AG10803 (cell line): ENCODE measurements at places on chromosomes 2 and 18.

DNA sequence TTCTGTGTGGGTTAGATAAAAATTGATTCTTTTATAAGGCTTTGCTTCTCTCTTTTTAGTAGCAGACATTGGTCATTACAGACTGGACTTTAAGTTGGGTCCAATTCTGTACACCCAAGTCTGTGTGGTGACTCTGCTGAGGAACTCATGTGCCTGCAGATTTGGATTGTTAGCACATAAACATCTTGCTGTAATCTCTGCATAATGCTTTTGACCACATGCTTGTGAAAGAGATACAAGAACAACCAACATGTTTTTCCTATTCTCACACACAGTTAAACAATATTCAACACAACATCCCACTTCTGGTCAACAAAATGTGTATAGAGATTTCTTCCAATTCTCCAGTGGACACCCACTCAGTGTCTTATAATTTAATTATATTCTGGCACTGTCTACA is 270.1 kb downstream of the RDH14 start:
- peak; percentile 38 for DNase-seq

- DNase-seq: peak; percentile 60
Measured at GRCh38 chr18:55320424-55321264, 267.3 kb downstream of the TCF4 start.

GRCh38 chr2:233597522-233597921 is 19.9 kb upstream of the UGT1A8 start:
- no peak for DNase-seq

DNA sequence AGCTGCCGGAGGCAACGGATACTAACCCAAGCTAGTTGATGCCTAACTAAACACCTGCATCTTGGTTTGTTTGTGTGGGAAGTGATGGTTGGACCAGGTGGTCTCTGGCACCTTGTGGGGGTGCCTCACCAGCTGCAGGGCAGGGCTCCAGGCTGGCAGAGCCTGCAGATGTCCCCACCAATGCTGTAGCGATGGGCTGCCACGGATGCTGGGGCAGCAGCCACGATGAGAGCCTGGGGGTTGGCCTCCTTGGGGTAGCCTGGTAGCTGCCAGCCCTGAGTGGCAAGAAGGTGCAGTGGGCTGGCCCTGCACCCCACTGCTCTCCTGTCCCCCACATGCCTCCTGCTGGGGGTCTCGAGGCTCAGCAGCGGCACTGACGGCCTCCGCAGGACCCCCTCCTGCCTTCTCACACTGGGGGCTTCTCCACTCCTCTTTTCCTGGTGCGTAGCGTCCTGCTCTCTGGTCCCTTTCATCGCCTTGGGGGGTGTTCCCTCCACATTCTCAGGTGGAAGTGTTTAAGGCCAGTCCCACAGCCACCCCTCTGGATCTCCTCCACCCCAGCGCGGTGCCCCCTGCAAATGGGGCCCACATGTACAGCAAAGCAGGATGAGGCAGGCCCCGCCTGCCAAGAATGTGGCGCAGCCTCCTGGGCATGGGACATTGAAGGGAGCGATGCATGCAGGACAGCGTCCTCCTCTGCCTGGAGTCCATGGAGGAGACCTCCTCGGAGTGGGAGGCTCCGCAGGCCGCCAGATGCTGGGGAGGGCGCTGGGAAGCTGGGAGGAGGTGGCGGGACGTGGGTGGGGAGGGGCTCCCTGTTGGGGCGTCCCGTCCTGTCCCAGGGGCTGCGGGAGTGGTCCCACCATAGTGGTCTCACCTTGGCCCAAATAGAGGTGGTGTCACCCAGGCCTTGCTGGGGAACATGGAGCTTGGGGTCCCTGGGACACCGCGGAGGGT is 173.1 kb downstream of the ASB1 start:
- DNase-seq: no peak

- no peak for DNase-seq
Measured at GRCh38 chr18:681985-682384, 24.5 kb downstream of the TYMS start.

DNA sequence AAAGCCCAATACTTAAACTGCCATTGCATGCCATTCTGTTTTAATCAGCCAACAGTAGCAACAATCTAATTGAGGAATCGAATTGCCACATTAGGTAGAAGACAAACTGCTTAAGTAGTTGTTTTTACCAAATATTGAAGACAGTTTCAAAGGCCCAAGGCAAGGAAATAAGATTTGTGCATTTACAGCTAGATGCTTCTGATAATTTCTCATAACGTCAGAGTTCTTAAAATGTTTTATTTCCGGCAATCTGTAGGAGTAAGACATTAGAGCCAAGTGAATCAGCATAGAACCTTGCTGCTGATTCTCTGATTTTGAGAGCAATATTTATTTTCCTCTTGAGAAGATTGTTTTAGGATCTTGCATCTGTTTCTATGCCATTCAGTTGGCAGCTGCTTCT is 174.3 kb downstream of the RBM43 start:
- no peak for DNase-seq

DNA sequence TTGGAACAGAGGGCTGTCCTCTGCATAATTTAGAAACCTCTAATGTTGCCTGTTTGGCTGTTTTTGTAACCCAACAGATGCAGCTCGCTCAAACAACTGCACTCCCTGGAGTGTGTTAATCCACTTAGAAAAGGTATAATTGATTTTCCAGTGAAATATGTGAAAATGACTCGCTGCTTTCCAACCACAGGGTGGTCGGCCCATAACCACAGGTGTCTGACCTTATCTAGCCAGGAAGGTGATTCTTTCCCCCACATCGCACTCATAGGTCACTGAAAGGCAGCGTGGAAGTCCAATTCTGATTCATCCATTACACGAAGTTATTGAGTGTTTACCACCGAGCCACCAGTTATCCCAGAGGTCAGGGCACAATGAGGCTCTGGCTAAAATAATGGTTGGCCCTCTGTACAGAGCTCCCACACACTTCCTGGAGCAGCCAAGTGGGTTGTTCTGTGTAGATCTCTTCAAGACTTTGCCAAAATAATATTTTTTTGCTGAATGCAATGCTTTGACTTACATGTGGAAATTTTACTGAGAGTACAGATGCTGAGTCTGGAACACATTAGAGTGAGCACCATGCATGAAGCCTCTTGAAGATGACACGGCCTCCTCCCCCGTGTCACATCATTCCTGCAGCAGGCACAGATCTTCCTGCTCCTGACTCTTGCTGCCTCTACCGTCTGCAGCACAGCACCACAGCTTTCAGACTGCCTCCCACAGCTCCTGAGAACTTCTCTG is 396.2 kb downstream of the ZNF516 start:
- DNase-seq: no peak

DNA sequence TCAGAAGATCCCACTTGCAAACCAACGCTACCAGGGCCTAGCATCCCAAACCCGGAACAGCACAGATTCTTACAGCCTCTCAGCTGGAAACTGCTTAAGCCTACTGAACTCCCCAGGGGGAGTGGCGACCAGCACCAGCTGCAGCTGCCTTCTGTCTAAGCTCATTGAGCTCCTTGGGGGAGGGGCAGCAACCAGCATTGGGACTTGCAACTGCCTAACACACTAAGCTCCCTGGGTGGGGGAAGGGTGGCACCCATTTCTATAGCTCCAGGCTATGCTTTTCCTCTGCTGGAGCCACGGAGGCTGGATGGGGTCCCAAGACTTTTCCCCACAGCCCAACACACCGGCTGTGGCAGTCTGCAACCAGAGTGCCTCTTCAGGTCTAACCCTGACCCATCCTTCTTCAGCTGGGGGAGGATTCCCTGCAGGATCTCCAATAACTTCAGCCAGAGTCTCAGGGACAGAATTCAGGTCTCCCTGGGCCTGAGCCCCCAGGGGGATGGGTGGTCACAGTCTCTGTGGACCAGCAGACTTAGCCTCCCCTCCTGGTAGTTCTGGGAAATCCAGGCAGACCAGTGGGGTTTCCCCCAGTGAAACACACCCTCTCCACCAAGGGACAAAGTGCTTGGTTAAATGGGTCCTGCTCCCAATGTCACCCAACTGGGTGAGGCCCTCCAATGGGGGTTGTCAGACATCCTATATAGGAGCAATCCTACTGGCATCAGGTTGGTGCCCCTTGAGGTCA is 45.9 kb upstream of the ITGA4 start:
- DNase-seq: peak; percentile 6

DNA sequence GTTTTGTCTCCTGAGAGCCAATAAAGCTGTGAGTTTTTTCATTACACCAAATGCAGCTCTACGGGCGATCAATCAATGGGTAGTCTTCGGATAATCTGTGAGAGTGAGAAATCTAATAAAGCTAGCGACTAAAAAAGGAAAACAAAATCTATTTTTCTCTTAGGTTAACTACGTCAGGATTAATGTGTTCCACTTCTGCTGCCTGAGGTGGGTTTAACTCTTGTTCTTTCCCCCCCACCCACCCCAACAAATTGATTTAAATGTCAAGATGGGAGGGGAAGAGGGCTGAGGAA is 63.0 kb upstream of the PSMD14 start:
- DNase-seq: no peak

DNA sequence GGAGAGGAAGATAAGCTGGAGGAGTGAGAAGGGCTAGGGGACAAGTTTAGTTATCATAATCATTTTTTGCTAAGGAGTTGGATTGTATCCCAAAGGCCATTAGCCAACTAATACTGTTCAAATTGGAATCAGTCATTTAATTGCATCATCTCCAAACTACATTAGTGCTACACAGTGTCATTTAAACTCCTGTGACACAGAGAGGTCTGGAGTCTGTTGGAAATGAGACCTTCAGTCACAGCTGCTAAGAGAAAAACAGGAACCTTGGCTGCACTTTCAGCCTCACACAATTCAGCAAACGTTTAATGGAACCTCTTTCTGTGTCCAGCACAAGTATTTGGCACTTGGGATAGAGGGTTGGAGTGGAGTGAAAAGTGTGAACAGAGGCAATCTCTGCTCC is 175.5 kb upstream of the MGAT5 start:
- DNase-seq: no peak

DNA sequence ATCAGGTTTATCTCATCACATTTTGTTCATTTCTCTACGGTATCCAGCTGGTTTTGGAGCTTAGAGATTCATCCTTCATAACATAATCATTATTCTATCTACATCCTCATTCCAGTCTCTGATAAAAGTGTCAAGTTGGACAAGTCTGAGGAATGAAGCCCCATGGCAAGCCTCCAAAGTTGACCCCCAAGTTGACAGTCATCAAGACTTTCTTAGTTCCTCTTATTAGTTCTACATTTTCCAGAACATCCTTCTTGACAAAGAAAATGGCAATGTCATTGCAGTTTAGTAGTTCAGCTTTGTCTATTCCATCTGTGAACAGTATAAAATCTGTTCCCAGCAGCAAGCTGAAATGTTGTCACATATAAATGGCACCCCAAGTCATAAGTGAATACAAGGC is 4.5 kb upstream of the TMSB10 start:
- DNase-seq: no peak

DNA sequence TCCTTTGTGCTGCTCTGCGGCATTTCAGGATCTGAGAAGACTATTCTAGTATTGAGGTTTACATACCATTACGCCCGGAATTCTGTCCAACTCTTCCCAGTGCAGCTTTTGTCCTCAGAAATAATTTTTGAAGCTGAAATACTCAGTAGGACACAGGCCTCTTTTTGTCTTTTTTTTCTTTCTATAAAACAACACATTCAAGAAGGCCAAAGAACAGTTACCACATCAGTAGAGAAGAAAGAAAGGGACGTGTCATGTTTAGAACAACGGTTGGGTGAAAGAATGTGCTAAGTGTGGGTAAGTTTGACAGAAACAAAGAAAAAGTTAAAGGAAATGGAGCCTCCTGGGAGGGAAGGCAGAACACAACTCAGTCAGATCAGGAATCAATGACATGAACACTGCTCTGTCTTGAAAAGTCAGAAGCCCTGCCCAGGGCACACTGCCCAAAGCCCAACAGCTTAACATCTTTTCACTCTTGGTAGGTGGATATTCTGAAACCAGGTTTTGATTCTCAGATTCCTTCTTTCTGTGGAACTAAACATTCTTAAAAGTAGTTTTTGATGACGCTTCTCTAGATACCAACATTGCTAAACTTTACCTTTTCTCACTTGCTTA is 198.6 kb upstream of the CWC22 start:
- DNase-seq: no peak

DNA sequence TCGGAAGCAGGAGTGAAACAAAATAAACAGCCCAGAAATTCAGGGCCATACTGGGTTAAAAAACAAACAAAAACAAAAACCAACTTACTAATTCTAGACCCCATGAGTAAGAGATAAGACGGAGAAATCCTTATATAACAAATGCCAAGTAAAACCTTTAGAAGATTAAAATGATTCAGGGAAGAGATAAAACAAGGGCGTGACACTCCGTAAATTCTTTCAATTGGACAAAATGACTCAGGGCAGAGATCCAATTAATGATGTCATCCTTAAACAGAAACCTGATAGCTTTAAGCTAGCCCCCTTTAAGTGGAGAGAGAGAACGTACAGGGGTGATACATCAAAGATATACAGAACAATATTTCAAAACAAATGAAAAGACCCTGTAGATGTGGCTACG is 317.4 kb downstream of the NBAS start:
- DNase-seq: no peak

- DNase-seq: no peak
Measured at GRCh38 chr2:25313711-25314513, 27.8 kb downstream of the DNMT3A start.

DNA sequence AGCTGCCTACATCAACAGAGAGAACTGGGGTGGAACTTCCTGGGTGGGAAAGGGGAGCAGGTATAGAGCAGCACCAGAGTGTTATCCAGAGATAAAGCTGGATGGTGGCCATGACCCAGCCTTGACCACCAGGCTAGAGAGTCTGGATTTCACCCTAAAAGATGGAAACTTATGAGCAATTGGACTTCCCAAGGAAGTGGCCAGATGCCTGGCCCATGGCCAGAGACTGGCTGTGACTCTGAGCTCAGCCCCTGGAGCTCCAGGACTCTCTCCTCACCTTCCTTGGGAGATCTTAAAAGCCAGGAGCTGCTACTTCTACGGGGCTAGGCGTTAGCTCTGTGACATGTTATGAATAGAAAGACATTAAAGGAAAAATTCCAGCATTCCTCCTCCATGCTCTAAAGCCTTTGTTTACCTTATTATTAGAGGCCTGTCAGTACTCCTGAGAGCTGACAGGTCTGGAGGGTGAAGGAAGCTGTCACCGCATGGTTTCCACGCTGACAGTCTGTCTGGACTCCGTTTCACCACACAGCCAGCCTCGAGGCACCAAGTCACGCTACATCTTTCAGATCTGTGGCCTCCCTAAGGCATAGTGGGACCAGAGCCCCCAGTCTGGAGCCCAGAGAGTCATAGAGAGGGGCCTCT is 260.0 kb upstream of the SIX2 start:
- no peak for DNase-seq

GRCh38 chr2:73063909-73064875 is 7.3 kb downstream of the SFXN5 start:
- peak; percentile 74 for DNase-seq

DNA sequence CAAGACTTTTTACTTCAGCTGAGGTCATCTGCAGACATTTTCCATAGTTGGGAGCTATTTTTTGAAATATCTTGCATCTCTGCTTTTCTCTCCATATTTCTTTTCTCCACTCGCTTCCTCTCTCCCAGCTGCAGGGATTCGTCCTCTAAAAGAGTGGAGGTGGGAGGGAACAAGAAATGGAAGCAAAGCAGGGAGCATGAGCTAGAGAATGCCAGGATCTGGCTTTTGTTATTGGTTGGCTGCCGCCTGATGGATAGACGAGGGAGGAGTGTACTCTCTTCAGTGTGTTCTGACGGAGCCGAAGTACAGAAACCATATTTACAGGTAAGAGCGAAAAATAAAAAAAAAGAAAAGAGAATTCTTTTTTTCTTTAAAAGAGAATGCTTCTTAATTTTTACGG is at the start of gene CSRNP3:
TSS of gene CSRNP3 (plus strand) at position 282 of the 400 bp plus-strand sequence. CDS start 125,368 bp downstream, outside the sequence.
- peak; percentile 68 for DNase-seq
